Stimulated activated effector memory CD8-positive, alpha-beta T cell treated with anti-CD3 and anti-CD28 coated beads, Interleukin-12 subunit alpha, Interleukin-12 subunit beta, amount 100 ng/mL, for 72 hours (primary cell): ENCODE measurements at places on chromosomes 7 and 10.

DNA sequence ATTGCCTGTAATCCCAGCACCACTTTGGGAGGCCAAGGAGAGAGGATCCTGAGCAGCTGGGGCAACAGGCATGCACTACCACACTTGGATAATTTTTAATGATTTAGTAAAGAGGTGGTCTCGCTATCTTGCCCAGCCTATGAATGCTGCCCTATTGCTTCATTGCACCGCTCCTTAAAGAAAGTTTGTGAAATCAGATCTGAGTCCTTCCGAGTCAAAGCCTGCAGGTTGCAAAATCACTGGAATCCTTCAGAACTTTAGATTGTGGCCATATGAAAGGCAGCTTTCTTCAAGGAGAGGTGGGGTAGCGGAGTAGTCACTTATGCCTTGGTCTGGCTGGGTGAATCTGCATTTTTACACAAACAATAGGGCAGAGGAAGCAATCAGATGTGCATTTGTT lies 166.3 kb downstream of the ARHGAP12 start:
- DNase-seq = no peak

GRCh38 chr7:37758501-37759045 lies 75.0 kb downstream of the GPR141 start:
- DNase-seq = no peak

GRCh38 chr7:111697771-111698170 lies 135.5 kb upstream of the IMMP2L start:
- no peak for DNase-seq

DNA sequence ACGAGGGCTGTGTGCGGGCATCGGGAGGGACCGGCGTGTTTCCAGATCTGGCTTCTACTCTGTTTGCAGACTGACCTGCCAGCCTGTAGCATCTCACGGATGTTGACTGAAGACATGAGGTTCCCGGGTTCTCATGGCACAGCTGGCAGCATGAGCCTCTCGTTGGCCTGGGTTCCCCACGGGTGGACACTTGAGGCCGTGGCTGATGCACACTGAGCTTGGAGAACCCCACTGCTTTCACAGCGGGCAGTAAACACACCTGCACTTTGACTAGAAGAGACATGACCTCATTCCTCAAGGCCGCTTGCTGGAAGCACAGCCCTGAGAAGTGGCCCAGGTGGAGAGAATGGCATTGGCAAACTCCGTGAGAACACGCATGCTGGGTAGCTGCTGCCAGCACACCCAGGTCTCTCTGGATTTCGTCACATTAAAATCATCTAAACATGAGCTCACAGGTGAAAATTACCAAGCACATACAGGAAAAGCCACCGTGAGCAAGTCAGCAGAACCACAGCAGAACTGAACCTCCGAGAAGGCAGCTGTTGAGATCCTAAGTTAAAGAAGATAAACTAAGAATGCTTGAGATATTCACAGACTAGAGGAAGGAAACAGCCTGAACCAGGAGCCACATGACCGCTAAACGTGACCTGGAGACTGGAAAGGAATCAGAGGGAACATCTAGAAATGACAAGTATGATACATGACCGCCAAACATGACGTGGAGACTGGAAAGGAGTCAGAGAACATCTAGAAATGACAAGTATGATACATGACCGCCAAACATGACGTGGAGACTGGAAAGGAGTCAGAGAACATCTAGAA lies 32.5 kb downstream of the BNIP3 start:
- no peak for DNase-seq

GRCh38 chr7:39094731-39095130 lies 117.0 kb downstream of the POU6F2 start:
- DNase-seq = no peak

GRCh38 chr7:36923943-36924436 lies 199.7 kb upstream of the AOAH start:
- no peak for DNase-seq

DNA sequence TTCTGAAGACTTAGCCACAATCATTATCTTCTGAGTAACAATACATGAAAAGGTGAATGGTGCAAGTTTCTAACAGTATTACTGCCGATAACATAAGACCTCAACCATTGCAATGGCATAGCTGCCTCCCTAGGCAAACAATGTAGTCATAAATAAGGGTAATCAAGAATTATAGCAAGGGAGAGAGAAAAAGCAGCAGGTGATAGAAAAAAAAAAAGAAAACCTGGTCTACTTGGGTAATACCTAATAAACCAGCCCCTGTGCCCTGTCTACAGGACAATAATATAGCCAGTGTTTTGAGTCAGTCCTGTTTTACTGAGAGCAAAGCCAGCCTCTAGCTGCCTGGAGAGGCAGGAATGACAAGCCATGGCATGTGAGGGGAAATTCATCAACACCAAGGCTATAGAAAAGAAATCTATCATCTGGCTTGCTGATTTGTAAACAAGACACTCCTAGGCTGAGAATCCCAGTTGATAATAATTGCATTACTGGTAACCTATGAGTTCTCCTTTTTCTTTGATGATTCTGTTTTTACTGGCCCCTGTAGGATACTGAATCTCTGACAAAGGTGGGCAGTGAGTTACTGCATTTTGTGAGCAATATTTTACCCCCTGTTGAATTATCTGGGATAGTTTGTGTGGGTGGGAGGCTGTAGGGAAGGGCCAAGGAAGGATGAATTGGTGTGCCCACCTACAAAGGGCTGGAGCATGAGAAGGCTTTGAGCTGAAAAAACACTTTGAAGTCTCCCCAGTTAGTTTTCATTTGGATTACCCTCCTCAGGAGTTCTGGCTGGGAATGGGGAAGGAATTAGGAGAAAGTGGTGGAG lies 1.7 kb upstream of the WEE2 start:
- DNase-seq = no peak

DNA sequence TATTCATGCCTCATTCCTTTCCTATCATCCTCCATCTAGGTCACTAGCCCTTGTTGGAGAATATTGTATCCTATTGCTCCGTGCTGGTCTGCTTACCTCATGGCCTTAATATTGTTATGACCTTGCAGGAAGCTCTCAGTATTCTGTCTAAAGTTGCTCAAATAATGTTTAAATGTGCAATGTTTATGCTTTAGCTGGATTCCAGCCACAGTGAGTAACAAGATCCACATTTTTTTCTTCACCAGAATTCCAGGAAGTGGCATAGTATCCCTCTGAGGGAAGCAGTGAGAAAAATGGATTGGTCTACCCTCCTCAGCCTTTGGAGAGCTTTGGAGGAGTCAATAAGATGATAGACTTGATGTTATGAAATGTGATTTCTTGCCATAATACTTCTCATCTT lies 402.6 kb downstream of the NRG3 start:
- no peak for DNase-seq

- no peak for DNase-seq
Measured at GRCh38 chr7:70545214-70545613, 586.7 kb upstream of the GALNT17 start.

GRCh38 chr7:69038915-69039314 lies 559.4 kb upstream of the AUTS2 start:
- DNase-seq = no peak

DNA sequence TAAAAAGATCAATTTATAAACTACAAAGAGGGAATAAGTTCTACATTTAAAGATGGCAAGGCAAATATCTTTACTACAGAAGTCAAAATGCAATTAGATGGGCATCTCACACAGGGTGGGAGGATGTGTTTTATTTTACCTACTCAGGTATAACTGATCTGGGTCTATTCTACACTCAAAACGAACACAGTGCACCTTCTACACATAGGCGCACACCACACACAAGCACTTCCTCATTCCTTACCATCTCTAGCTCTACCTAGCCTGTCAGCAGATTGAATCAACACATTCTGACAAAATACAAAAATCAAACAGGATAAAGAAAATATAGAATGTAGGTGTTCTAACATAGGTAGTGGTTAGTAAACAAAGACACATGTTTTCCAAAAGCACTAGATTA lies 64.8 kb downstream of the SGCE start:
- no peak for DNase-seq

DNA sequence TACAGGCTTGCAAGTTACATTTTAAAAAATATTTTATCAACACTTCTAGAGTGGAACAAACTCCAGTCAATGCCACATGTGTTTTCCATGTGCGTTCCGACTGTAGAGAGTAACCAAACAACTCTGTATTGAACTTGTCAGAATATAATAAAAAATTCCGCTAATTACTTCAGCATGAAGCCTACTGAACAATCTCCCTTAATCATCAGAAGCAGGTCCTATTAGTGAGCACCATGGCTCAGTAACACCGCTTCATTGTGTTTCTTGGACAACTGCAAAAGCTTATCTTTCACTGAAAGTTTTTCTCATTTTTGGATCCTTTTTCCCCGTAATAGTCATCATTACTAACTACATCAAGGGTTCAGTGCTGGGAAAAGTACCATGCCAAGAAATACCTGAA lies 117.0 kb downstream of the MKX start:
- DNase-seq = no peak

- no peak for DNase-seq
Measured at GRCh38 chr10:71832967-71833366, 18.1 kb downstream of the PSAP start.

DNA sequence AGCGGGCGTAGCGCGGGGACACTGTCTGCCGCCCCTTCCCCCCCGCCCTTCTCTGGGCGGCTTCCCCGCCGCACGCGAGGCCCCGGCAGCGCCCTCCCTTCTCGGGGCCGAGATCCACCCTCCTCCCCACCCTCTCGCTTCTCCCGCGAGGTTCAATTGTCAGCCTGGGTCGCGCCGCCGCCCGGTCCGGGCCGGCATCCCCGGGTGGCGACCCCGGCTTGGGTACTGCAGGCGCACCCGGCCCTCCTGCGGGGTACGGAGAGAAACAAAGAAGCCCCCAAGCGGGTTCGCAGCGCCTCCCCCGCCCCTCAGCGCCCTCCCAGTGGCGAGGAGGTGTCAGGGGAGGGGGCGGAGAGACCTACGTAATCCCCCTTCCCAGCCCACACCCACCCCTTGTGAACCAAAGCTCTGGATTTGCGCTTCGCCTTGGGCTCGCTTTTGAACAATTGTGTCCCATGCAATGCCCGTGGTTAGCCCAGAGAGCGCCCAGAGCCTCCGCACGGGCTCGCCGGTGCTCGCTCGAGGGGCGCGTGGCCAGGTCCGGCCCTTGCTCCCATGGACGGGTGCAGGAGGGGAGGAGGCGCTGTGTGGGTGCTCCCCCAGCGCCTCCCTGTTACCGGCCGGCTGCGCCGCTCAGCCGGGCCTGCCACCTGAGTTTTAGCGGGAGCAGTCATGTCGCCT lies 634 bp downstream of the HECW1 start:
- DNase-seq = no peak

- DNase-seq = peak; percentile 65
Measured at GRCh38 chr10:116787893-116788665, 45.7 kb upstream of the HSPA12A start.

DNA sequence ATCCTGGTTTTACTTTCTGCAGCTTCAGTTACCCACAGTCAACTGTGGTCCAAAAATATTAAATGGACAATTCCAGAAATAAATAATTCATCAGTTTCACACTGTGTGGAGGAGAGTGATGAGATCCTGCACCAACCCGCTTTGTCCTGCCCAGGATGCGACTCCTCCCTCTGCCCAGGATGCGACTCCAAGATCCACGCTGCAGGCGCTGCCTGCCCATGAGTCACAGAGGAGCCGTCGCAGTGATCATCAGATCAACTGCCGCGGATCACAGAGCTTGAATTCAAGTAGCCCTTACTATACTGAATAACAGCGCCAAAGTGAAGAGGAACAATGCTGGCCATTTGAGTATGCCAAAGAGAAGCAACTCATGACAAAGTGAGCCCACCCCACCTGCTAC lies 61.5 kb downstream of the GRB10 start:
- no peak for DNase-seq

GRCh38 chr7:23371654-23372053 lies 72.5 kb downstream of the MALSU1 start:
- no peak for DNase-seq

GRCh38 chr7:31906479-31907171 lies 163.6 kb downstream of the PDE1C start:
- DNase-seq = no peak

- no peak for DNase-seq
Measured at GRCh38 chr10:78283069-78283682, 249.5 kb downstream of the RPS24 start.

DNA sequence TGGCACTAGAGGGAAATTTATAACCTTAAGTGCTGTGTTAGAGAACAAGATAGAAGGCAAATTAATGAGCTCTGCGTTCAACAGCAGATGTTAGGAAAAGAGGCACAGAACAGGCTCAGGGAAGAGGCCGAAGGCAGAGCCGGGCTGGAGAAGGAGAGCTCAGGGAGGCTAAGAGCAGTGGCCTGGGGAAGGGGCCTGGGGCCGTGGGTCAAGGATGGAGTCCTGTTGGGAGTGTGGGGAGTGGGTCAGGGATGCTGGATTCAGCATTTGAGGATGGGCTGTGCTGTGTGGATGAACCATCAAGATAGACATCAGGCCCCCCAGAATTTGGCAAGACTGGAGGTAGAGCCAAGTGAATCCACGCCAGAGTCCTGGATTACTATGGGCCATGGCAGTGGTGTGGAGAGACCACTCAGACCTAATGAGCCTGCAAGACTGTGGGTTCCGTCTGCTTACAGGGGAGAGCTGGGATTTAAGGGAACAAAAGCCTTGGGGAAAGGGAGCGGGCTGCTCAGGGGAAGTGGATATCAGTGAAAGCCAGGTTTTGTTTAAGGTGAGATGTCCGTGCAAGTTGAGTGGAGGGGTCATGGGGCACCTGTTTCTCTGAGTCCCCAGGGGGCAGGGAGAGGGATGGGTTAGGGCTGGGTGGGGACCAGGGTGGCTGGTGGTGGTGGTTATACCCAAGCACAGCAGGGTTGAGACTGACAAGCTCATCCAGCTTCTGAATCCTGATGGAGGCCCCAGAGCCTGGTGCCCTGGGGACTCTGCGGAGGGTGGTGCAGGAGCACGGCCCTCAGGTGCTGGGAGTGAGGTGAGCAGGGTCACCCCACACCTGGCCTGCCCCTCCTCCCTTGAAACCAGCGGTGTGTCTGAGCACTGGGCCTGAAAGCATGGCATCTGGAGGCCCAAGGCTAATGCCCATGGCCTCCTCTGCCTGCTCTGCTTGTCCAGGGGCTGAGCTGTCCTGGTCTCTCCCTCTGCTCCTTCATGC lies 101.7 kb downstream of the BMS1 start:
- no peak for DNase-seq

DNA sequence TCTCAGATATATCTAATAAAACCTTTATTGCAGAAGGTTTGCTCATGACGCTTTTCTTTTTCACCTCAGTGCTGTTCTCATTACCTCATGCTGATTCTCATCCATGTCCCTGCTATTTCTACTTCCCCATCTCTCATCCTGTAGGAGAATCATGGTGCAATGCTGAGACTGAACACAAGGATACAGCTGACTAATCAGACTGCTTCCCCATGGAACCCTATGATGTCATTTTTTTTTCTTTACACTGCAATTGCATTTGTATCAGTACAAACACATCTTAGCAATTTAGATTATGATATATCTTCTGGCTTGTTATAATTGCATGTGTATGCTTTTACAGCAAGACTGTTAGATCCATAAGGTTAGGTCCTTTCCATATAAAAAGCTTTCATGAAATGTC lies 93.7 kb downstream of the SEMA3A start:
- DNase-seq = no peak

DNA sequence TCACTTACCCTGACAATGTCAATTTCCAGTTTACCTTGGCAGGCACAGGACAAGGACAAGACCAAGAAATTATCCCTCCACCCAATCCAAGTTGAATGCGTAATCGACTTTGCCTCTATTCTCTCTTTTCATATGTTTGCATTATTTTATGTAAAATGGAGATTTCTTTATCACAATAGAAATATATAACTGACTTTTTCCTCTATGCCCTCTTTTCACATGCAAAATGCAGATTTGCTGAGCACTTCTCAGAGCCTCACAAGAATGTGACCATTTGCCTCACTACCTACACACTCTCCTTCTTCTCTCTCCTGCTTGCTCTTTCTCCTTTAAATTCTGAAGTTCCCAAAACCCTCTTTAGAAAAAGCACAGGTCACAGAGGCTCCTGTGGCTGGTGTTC lies 15.1 kb downstream of the CYP3A43 start:
- no peak for DNase-seq
